ENCODE measurements at places on chromosomes 3 and 15.

DNA sequence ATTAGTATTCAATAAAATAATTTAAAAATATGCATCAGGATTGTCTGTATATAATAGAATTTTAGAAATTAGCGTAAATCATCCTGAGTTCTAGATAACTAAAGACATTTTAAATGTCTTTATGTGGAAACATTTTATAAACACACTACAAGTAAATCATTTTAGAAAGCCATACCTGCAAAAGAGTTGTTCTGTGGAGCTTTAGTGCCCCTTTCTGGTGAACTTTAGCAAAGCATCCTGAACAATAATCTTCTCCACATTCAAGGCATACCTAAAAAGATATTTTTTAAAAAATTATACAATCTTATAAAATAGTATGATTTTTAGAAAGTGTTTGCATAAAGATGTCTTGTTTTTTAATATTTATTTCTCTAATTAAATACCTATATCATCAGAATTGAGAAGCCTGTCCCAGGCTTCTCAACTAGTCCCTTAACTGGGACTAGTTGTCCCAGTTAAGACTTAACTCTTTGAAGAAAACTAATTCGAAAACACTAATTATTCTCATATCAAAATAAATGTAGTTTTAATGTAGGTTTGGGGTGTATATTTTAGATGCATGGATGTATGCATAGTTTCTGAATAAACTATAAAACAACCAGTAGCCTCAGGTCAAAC lies 29.7 kb downstream of the ZBBX start:
- no peak for DNase-seq

DNA sequence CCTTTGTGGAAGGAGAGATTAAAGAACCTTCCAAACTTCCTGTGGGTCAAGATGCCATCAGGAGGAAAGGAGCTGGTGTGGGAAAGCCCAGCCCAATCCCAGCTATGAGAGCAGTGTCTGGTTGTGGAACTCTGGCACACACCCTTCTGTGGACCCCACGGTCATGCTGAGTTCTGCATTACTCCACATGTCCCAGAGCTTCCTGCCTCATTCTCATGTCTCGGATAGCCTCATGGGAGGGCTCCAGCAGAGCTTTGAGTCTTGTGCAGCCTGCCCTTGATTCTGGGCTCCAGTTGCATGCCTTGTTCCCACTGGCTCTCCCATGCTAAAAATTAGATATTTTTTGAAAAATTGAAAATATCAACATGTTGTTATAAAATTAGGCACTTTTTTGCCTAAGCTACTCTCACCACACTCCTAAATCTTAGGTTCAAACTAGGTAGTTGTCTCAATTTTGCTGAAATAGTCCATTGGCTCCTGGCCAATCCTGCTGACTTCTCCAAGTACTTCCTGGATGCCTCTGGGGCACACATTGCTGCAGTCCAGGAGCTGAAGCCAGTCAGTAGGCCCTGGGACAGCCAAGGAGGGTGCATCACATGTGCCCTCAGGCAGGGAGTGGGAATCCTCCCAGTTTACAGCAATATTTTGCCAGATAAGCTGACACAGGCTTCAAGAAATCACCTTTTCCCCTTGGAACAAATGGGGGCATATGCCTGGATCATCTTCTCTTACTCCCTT lies 144.3 kb downstream of the EEFSEC start:
- no peak for DNase-seq

- DNase-seq, result no peak
Measured at GRCh38 chr15:99439524-99439835, 126.3 kb upstream of the MEF2A start.

DNA sequence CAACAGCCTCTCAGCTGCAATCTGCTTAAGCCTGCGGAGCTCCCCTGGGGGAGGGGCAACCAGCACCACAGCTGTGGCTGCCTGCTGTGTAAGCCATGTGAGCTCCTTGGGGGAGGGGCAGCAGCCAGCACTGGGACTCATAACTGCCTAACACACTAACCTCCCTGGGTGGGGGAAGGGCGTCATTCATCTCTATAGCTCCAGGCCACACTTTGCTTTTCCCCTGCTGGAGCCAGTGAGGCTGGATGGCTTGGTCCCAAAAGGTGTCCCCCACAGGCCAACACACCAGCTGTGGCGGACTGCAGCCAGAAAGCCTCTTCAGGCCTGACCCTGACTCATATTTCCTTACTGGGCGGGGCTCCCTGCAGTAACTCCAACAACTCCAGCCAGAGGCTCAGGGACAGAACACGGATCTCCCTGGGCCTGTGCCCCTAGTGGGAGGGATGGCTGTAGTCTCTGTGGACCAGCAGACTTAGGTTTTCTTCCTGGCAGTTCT lies 129.8 kb downstream of the PPM1L start:
- DNase-seq, result no peak

DNA sequence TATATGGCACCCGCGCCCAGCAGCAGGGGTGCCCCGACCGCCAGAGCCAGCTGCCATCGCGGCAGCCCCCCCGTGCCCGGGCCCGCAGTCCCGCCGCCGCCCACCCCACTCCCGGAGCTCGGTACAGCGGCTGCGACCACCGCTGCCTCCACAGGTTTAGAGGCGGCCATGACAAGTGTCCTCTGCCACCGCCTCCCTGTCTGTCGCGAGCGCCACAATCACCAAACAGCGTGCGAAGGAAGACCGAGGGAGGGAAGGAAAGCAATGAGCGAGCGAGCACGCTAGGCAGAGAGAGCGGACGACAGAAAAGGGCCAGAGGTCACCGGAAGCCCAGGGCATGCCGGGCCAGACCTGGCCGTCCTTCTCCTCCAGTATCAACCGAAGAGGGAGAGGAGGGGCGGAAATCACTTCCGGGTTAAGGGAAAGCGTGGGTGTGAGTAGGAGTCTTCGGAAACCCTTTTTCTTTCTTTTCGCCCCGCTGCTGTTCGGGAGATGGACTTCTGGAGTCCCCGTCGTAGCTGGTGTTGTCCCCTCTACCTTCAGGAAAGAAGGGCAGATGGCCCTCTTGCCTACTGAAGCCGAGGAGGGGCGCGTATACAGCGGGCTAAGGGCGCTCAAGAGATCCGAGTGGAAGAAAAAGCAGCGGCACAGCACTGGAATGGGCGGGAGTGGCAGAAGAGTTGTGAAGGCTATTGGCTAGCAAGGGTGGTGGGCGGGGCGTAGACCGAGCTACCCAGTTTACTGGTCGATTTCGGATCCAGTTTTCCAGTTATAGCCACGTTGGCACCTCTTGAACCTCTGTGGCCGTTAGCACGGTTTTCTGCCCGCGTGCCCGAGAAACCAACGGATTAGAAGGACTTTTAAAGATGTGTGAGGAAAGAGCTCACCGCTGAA lies at the start of the genes LNP1 and TOMM70:
TSS of gene LNP1 (plus strand) at position 760 of the 894 bp plus-strand sequence. CDS start 28,191 bp downstream, outside the sequence.
TSS of gene TOMM70 (minus strand) at position 310 of the 894 bp plus-strand sequence. CDS start at position 170, 140 bp downstream.
- DNase-seq, result peak; percentile 59

- no peak for DNase-seq
Measured at GRCh38 chr15:40755812-40756208, 756 bp upstream of the RMDN3 start.

DNA sequence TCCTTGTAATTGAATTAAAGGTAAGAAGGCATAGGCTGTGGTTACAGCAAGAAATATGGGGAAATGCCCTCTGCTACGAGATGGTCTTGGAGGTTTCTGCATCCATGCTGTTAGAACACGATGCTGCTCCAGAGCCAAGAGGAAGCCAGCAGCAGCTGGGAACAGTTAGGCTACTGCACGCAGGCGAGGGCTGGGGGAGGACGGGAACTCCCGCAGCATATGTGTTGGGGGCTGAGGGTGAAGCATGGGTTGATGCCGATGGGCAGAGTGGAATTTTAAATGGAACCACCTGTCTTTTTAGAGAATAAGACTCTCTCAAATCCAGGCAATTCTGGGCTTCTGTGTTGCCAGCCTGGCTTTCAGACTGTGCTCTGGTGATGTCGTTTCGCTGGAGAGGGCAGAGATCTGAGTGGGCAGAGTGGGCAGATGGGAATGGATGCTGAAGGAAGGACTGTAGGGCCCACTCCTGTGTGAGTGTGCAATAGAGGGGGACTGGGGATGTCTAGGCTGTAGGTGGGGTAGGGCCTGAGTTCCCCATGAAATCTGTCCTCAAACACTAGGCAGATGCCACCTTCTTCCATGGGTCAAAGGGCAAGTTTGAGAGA lies 417.0 kb upstream of the TPM1 start:
- DNase-seq, result no peak
